Esophagus mucosa (tissue), 1 donor: ENCODE measurements at places on chromosomes 4 and X.
A peak's percentile ranks its signal among the peaks of the same experiment; 100 is the strongest.

DNA sequence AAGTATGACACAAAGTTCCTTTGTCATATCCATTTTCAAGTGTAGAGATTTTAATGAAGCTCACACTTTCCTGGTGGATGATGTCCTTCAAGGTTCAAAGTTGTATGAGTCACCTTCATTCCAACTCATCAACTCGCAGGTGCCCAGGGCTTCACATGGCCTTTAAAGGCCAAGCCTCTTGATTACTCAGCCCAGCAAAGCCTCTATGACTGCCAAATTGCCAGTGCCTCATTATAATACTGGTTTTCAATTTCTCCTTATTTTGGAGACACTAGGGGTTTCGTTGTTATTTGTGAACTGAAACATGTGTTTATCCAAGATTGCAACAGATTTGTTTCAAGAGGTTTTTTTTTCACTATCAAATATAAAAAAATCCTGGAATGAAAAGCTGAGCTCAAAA is 45.9 kb upstream of the PPP3CA start:
- ATAC-seq, result peak; percentile 85

- peak; percentile 26 for ATAC-seq
Observed at GRCh38 chr4:1547856-1548826, 136.0 kb downstream of the FAM53A start.

GRCh38 chr4:171042989-171043524 is 770.1 kb upstream of the GALNTL6 start:
- ATAC-seq, result no peak

DNA sequence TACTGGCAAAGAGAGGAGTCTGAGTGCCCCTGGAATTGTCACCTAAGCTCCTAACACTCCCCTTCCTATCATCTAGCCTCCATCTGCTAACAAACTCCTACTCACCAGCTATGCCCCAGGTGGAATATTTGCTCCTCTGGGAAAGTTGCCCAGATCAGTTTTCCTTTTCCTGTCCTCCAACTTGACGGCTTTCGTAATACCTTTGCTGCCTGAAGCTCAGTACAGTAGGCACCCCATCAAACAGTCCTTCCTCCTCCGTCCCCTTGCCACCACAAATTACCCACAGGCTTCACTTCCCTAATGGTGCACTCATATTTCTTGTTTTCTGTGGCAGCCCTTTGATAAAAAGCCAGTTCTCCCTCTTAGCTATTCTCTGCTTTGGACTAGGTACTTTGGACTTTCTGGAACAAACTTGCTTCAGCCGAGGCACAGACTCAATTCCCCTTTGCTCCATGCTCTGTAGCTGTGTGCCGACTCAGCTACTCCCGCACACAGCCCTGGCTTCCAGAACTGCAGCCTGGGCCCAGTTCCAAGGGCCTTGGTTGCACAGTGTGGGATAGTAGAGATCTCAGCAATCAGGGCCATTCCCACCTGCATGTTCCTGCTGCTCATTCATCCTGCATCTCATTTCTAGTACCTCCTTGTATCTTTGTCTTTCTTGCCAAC is 605.1 kb downstream of the BCOR start:
- ATAC-seq, result no peak

- ATAC-seq, result no peak
Observed at GRCh38 chr4:155877971-155878370, 11.9 kb upstream of the ASIC5 start.

- no peak for ATAC-seq
Observed at GRCh38 chr4:4254199-4254598, 6.2 kb upstream of the TMEM128 start.

- ATAC-seq, result no peak
Observed at GRCh38 chr4:85994576-85994975, 365.3 kb downstream of the MAPK10 start.

DNA sequence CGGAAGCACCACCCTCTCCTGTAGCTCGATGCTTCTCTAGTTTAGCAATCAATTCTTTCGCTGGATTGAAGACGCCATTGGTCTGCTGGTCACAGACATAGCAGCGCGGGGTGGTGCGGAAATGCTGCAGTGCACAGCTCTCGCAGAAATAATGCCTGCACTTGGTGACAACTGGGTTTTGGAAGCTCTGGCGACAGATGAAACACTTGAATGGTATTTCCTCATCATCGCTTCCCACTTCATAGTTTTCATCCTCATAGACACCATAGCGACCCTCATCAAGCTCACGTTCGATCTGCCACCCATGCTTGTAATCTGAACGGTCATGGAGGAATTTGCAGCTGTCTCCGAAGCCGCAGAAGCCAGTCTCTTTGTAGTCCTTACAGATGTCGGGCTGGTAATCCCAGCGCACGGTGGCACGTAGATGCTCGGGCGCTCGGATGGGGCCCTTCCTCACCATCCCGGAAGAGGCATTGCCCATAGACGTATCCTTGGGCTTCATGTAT is 854 bp downstream of the RNF113A start:
- peak; percentile 34 for ATAC-seq

DNA sequence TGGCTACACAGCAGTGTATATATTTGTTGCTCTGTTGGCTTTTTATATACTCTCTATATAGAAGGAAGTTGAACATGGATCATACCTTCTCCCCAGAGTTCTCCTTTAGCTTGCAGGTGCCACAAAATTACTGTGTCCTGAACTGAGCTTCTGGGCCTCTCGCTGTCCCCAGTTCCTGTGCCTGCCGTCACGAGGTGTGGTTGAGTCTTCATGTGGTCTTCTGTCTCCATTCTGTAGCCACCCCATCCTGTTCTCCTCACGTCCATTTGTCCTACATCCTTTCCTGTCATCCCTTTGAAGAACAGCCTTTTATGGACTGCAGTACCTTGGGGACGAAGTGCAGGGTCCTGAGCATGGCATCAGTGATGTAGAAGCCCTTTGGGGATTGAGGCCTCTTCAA is 14.5 kb downstream of the TMEM131L start:
- no peak for ATAC-seq

DNA sequence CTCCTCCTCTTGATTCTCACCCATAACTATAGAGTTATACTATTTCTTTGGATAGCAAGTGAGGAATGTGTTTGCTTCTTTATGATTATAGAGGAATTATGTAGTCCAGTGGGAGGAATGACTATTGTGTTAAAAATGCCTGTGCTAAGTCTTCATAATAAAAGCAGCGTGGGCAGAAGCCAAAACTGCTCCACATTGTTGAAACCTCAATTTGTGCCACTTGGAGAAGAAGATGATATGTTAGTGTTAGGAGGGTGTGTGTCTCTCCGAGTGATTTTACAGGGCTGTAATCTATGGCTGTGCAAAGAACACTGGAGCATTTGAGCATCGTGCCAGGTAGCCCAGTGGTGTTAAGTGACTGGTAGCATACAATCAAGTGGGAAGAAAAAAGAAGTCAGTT is 74.3 kb downstream of the FRAS1 start:
- no peak for ATAC-seq

DNA sequence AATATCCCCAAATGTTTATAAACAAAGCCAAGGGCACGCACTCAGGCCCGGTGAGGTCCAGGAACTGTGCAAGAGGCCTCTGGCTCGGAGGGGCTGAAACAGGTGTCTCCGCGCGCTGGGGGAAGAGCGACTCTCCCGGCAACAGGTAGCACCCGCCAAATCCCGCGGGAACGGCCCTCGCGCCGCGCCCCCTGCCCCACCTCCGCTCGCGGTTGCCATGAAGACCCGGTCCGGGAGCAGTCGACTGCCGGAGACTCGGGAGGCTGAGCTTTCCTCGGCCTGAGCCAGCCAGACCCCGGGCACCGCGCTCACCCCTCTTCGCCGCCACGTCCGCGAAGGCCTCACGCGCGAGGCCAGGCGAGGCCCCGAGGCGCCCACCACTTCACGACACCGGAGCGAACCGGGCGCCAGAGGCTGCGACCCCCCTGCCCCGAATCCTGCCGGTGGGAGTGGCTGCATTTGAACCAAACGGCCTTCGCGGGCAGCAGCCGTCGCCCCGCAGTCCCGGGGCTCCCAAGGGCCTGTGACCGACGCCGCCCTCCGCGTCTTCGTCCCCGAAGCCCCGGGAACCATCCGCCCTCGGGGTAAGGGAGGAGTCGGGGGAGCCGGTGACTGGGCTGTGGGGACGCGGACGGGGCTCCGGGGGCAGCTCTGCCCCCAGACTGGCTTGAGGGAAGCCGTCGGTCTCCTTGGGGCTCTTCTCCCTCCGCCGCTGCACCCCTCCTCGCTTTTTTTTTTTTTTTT is at the start of gene NSUN7:
Gene NSUN7, plus strand, starts transcription at position 239 of the 744 bp plus-strand sequence. CDS start 739 bp downstream, outside the sequence.
- peak; percentile 86 for ATAC-seq

- no peak for ATAC-seq
Observed at GRCh38 chrX:9318213-9318612, 146.6 kb upstream of the TBL1X start.

GRCh38 chr4:149825336-149825735 is 9.7 kb upstream of the IQCM start:
- no peak for ATAC-seq

GRCh38 chr4:100736641-100737451 is 219.0 kb upstream of the EMCN start:
- ATAC-seq, result peak; percentile 81

DNA sequence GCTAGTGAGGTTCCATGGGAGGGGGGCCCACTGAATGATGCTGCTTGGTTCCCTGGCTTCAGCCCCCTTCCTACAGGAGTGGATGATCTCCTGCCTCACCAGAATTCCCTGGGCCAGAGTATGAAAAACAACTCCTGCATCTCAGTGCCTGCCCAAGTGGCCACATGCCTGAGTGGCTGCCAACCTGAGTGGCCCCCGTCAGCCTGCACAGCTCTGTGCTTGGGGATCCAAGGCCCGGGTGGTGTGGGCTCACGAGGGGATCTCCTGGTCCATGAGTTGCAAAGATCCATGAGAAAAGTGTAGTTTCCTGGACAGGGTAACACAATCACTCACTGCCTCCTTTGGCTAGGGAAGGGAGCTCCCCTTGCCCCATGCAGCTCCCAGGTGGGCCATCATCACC is 17.1 kb downstream of the STPG2 start:
- ATAC-seq, result no peak

DNA sequence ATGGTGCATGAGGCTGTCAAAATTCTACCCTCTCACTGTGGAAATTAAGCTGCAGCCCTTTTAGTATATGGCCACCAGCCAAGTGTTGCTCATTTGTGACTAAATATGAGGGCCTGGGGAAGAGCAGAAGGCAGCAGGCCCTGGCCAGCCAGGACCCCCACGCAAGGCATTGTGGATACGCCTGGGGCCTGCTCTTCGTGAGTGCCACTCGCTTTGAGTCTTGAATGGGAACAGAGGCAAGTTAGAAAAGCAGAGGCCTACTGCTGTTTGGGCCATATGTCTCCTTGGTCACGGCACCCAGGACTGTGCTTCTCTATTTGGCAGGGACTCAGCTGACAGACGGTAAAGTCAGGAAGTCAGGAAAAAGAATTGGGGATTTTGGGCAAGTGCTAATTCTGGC is 10.9 kb downstream of the RTL5 start:
- ATAC-seq, result no peak

DNA sequence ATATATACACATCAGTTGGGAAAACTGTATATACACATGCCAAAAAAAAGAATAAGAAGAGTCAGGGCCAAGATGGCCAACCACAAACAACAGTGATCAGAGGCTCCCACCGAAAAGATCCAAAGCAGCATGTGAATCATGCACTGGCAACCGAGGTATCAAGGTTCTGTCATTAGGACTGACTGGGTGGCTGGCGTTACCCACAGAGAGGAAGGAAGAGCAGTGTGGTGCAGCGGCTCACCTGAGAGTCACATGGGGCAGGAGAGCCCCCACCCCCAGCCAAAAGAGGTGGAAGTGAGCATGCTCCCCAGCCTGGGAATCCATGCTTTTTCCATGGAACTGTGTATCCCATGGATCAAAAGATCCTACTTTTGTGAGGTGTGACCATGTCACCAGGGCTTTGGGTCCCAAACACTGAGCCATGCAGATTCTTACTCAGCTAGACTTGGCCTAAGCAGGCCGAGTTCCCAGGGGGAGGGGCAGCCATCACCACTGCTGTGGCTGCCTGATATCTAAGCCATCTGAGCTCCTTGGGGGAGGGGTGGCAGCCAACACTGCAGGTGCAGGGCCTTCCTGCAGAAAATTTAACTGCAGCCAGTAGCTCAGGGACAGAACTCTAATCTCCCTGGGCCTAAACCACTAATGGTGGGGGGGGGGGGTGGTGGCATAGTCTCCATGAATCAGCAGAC is 52.8 kb downstream of the P2RY10 start:
- no peak for ATAC-seq

DNA sequence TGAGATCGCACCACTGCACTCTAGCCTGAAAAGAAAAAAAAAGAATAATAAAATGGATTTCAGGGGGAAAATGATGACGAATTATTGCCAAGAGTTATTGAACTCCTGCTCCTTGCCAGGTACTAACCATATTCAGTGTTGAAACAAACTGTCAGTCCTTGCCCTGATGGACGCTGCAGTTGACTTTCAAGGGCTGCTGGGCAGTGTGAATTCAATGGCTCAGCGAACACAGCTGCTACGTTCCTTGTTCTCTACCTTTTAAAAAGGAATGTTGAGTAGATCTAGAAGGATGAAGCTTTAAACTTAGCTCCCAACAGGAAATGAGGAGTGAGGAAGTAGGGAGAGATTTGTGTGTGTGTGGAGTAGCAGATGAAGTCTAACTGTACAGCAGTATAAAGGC is 2.7 kb downstream of the LIMCH1 start:
- no peak for ATAC-seq

GRCh38 chr4:55446578-55446922 is 50.8 kb downstream of the TMEM165 start:
- no peak for ATAC-seq

GRCh38 chrX:20060961-20061748 is 55.6 kb downstream of the MAP7D2 start:
- no peak for ATAC-seq

DNA sequence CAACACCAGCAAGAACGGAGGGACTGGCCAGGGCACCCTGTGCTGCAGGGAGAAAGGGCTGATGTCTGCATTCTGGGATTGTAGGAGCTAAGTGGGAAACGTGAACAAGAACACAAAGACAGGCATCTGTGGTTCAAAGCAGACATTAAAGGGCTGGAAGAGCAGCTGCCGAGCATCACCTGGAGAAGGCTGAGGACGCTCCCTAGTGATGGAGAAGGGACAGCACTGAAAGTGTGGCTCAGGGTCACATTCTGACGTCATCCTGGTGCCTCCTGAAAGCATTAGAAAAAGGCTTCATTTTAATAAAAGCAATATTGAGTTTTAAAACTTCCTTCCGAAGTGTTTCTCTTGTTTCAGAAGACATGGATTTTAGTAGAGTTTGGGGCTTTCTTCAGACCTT is 62.3 kb downstream of the CLDN22 start:
- no peak for ATAC-seq

GRCh38 chr4:68021185-68021584 is 57.9 kb upstream of the TMPRSS11A start:
- peak; percentile 97 for ATAC-seq

DNA sequence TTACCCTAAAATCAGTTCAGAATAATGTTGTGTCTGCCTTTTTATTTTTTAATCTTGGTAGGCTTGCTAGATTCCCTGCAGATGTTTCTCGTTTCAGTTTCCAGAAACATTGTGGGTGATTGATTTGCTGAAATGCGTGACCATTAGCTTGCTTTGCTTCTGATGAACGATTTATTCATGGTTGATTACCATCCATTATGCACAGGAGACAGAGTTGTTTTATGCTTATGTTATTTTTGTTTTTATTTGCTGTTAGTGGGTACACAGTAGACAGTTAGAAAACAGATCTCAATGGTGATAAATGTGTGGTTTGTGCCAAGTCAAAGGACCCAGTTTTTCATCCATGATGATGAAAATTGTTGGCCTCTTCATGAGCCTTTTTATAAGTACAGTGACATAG is 455.6 kb upstream of the BOD1L1 start:
- ATAC-seq, result no peak
